ENCODE measurements at places on chromosomes 3 and 15.

GRCh38 chr15:39997031-39997430, 42.0 kb downstream of the SRP14 start:
- no peak for DNase-seq

GRCh38 chr3:16378415-16378814, 113.4 kb downstream of the OXNAD1 start:
- no peak for DNase-seq

DNA sequence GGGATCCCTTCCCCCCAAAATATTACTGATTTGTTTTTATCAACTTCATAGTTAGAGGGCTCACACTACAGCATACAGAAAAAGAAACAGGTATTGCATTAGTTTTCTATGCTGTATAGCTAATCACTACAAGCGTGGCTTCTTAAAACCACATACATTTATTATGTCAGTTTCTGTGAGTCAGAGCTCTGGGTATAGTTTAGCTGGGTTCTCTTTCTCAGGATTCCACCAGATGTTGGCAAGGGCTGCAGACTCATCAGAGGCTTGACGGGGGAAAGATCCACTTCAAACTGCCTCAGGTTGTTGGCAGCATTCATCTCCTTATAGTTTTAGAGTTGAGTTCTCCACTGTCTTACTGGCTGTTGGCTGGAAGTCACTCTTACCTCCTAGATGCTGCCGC, 328.0 kb downstream of the NLGN1 start:
- no peak for DNase-seq

- no peak for DNase-seq
Measured at GRCh38 chr15:24761704-24762302, 86.2 kb downstream of the NPAP1 start.

DNA sequence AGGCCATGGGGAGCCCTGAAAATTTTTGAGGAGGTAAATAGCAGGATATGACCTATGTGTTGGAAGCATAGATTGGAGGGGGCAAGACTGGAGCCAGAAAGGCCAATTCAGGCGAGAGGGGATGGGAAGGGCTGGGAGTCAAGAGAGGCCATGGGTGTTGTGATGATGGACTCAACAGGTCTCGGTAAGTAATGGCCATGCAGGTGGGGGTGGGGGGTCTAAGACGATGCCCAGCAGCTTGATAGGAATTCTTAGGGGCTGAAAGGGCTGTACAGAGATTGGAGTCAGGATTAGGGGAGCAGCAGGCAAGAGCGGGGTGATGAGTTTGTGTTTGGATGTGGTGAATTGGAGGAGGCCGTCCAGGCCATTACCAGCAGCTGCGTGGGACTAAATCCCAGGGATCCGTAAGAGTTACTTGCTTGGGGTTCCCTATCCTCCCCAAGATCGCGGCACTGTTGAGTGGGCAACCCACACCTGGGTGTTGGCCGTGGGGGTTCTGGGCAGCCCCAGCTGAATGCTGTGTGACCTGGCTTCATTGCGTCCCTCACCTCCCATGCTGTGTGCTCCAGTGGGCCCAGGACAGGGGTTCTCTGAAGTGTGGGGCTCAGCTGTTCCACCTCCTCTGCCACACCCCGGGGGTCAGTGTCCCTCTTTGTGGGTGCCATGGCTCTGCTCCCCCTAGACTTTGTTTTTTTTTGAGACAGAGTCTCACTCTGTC, 41.8 kb upstream of the CHRNB4 start:
- DNase-seq, result no peak

GRCh38 chr15:45585069-45585791, 1.9 kb upstream of the BLOC1S6 start:
- no peak for DNase-seq

Measured in stimulated activated CD8-positive, alpha-beta memory T cell treated with anti-CD3 and anti-CD28 coated beads, Interleukin-2, amount 100 ng/mL, for 1 hour (primary cell).